CD4-positive, alpha-beta T cell (primary cell): ENCODE measurements at places on chromosomes 1 and 21.

GRCh38 chr1:59814180-59814900, 409 bp upstream of the HOOK1 start:
- peak; percentile 88 for DNase-seq

GRCh38 chr1:234586892-234587485, 23.0 kb downstream of the IRF2BP2 start:
- no peak for DNase-seq

DNA sequence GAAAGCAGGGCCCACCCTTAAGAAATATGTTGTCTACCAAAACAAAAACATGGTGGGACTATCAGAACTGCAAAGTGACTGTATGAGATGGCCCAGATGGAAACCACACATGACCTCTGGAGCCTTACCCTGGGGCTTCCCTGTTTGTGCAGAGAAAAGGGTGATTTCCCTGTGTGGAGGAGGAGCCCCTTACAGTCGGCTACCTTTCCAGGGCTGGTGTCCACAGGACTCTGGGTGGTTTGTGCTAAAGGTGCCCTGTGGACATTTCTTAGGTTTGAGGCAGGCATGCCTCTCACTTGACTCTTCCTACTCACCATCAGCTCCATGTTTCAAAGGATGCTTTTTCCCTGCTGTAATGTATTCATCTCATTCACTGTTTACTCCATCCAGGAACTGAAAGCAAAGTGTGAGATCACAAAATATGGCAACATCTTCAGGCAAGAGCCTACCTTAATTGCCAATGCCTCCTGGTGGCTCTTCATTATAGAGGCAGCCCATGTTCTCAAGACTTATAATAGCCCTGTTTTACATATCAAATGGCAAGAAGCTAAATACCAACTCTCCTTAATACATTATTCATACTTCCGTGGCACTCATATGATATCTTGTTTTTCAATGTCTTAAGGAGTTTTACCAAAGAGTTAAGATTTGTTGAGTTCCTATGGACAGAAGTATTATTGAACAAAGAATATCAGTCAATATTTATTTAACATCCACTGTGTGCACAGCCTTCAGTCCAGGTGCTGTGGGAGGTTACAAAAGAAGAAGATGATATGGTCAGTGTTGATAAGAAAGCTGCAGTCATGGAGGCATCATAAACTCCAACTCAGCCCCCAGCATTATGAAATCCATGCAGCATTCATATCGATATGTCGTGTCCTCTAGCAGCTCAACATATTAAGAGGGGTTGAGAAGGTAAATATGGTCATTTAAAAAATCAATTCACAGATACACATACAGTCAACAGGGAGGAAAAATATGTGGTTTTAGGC, 15.5 kb upstream of the TFF3 start:
- no peak for DNase-seq

DNA sequence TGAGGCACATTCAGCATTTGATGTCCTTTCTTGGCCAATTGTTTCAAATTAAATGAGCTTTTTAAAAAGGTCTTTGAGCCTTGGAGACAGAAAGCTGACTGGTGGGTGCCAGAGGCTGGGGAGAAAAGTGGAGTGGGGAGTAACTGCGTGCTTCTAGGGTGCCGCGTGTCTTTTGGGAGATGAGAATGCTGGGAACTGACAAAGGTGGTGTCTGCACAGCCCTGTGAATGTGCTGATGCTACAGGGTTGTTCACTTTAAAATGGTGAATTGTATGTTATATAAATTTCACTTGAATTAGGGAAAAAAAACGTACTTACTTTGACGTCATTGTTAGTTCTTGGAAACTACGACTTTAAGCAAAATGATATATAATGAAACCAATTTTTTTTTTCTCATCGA, 8.1 kb upstream of the TFF1 start:
- no peak for DNase-seq

DNA sequence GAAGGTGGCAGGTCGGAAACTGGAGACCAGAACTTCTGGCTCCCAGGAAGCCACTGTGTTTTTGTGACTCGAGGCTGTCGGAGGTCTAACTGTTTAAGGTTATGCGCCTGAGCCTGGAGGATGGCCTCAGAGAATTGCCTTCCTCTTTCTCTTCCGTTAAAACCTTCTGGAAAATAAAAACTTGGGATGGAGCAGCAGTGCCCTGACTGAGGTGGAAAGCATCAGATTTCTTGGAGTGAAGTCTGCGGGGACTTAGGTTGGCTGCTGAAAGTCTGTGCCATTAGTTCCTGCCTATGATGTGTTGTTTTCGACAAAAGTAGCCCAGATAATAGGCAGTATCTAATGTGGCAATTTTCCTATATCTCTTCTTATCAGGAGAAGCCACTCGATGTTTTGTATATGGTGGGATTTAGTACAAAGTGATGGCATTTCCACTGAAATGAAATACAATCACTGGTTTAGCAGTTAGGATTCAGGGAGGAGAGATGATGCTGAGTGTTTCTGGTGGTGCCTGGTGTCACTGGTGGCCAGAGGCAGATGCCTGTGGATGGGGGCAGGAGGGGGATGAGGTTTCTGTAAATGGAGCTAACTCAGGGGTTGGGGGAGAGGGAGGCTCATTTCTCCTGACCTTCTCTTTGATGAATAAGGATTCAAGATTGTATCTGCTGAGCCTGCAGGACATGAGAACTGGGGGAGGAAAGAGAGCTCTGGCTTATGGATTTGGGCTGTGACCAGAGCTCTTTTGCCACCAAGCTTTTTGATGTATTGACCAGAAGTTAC, 150.8 kb downstream of the CAMTA1 start:
- DNase-seq: no peak

GRCh38 chr1:107264561-107264960, 123.7 kb downstream of the NTNG1 start:
- no peak for DNase-seq

DNA sequence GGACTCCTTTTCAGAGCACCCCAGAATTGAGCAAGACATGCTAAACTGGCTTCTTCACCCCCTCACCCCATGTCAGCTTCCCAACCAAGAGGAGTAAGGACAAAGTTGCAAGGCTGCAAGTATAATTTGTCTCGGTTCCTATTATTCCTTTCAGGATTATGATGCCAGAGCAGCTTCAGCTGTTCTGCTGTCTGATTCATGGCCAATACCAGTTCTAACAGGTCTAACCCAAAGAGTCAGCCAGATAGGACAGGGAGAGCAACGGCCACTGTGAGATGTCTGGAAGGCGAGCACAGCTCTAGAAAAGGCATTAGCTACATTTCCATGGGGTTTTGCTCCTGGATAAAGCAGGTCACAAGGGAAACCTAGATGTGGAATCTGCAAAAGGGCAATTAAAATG, 53.3 kb upstream of the HOOK1 start:
- no peak for DNase-seq

DNA sequence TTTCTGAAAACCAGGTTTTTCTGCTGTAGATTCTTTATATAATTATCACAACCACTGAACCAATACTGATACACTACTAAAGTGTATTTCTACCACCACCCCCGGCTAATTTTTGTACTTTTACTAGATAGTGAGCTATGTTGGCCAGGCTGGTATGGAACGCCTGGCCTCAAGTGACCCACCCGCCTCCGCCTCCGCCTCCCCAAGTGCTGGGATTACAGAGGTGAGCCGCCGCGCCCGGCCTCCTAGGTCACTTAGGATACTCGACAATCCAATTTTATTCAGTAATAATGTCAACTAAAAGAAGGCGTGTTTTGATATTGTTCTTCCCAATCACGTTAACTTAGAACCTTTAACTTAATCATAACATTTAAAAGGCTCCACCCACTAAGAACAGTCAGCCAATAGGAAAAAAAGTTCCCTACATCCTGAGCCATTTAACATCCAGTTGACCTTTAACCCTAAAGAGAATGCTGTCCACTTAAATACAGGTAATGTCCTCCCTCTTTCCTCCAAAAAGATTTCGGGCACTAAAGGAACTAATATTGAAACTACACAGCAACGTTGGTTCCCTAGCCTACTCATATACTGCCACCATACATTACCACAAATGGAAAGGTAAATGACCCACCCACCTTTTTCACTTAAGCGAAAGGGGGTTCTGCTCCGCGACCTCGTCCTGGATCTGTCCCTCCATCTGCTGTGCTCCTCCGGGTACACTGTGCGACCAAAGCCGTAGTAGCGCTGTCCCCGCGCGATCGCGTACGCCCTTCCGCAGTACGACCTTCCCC, 1.2 kb downstream of the RSRP1 start:
- no peak for DNase-seq

DNA sequence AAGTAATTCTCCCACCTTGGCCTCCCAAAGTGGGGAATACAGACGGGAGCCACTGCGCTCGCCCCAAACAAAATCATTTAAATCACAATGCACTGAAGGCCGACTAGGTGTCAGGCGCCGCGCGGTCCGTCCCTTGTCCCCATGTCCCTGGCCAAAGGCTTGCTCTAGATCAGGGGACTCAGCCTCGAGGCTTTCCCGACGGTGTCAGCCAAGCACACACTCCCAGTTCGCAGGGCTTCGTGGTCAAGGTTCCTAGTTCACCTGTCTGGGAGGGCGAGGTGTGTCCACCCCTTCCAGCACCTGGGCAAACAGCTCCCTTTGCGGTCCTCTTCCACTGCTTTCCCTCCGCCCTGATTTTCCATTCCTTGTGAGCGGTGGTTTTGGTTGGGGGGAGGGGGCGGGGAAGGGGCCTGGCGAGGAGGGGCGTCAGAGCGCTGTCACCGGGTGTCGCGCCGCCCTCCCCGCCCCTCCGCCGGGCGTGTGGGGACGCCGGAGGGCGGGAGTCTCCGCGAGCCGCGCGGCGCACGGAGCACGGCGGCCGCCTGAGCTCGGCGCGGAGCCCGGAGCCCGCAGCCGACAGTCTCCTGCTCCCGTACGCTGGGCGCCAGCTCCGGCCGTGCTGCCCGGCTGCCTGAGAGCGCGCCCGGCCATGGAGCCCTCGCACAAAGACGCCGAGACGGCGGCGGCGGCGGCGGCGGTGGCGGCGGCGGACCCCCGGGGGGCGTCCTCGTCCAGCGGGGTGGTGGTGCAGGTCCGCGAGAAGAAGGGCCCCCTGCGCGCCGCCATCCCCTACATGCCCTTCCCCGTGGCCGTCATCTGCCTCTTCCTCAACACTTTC, at the start of gene STUM:
Gene STUM (plus strand): TSS at position 509 of the 838 bp plus-strand sequence. CDS start 141 bp downstream, at position 650.
- peak; percentile 11 for DNase-seq

DNA sequence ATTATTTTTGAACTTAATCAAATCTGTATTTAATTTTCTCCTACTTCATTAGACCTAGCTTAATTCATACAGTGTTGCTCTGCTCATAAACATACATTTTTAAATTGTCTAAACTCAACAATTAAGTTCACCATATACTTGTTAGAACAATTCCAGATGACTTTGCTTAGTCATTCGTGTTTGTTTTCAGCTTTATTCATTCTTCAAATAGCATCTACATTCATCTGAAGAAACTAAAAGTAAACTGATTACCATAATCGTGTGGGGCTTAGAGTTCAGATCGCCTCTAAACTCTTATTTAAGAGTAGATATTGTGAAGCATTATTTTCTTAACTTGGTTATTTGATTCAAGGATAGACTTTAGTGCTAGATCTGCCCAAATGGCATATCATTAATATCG, 34.4 kb downstream of the KLHL20 start:
- DNase-seq: no peak

- peak; percentile 22 for DNase-seq
Measured at GRCh38 chr1:51518033-51518585, 957 bp downstream of the EPS15 start.

- DNase-seq: no peak
Measured at GRCh38 chr21:43687566-43688399, 28.4 kb downstream of the RRP1B start.

DNA sequence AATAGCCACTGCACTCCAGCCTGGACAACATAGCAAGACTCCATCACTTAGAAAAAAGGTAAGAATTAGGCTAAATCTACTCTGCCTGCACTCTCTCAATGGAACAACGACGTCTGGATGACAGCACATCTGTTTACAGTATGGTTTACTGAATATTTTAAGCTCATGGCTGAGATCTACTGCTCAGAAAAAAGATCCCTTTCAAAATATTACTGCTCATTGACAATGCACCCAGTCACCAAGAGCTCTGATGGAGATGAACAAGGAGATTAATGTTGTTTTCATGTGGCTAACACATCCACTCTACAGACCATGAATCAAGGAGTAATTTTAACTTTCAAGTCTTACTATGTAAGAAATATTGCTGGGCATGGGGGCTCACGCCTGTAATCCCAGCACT, 58.0 kb downstream of the SLC27A3 start:
- no peak for DNase-seq

- no peak for DNase-seq
Measured at GRCh38 chr1:223048026-223048425, 95.0 kb downstream of the TLR5 start.

- no peak for DNase-seq
Measured at GRCh38 chr1:59484096-59484495, 187.2 kb downstream of the FGGY start.

- no peak for DNase-seq
Measured at GRCh38 chr1:209838537-209838936, 10.8 kb downstream of the UTP25 start.

DNA sequence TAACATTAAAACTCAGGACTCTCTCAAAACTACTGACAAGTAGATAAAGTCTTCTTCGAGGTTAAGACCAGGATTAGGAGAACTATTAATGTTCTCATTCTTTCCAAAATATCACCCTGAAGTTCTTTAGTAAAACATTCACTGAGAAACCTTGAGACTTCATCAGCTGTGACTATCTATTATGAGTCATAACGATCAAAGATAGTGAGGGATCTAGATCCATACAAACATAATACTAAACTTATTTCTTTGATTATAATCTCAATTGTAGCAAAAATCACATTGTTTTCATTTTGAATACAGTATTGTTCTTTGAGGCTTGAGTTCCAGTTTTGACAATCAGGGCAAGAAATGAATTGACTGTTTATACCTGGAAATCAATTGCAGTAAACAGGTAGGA, 11.1 kb downstream of the PYHIN1 start:
- DNase-seq: no peak

GRCh38 chr1:201740670-201741111, 88.3 kb upstream of the IPO9 start:
- DNase-seq: no peak

GRCh38 chr1:77857552-77857951, 30.9 kb upstream of the NEXN start:
- DNase-seq: no peak

- DNase-seq: no peak
Measured at GRCh38 chr1:101996825-101997465, at the start of gene OLFM3. OLFM3 (minus strand) TSS chr1:101996926.

GRCh38 chr1:99629164-99629563, 16.7 kb upstream of the PALMD start:
- no peak for DNase-seq
